Right forelimb (tissue), 1 donor: ENCODE measurements at places on chromosomes 1 and 21.

DNA sequence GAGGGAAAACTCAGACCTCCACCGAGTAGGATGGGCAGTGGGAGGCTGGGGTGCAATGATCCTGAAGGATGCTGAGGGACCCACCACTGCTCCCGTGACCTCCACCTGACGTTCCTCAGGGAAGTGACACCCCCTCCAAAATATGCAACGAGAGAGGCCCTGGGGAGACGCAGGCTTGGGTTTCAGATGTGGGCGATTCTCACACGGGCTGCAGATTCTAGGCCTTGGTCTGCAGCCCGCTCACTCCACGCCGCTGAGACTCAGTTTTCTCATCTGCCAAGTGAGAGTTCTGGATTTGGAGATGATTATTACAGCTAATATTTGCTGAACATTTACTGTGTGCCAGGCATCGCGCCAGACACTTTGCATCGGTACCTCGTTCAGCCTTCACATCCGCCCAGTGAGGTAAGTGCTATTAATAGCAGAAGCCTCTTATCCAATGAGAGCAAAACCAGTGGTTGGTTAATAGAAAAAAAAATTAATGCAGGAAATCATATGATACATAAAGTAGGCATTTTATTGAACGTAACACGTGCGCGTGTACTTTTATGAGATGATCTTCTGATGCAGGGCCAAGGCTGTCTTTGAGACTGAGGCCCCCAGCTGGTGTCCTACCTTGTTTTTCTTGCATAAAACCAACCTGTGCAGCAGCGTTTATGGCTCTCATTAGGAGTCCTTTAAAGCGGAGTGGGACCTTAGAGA lies 102.0 kb upstream of the RUNX3 start:
- peak; percentile 70 for DNase-seq

- no peak for DNase-seq
Measured at GRCh38 chr1:159707472-159708260, 6.7 kb downstream of the CRP start.

GRCh38 chr1:7380712-7381111 lies 390.4 kb upstream of the VAMP3 start:
- peak; percentile 21 for DNase-seq

DNA sequence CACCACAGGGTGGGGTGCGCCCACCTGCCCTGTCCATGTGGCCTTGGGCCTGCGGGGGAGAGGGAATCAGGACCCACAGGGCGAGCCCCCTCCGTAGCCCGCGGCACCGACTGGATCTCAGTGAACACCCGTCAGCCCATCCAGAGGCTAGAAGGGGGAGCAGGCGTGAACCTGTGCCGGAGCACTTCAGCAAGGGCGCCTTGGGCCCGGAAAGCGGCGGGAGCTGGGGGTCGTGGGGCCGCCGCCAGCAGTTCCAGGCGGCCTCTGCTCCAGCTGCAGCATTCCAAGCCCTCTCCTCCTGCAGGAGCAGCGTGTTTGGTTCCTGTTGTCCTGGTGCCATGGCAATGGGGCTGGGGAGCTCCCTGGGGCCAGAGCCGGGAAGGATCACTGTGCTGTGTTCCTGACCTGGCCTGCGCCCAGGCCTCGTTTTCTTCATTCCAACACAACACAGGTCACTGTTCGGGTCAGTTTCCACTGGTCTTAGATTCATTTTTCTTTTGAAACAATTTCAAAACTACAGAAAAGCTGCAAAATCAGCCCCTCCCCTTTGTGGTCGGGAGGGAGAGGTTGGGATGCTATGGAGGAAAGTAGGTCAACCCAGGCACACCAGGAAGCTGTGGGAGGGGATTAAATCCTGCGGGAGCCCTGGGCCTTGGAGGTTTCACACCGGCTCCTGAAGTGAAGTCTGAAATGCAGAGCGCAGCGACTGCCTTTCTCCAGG lies 18.8 kb downstream of the SLX9 start:
- peak; percentile 91 for DNase-seq

- no peak for DNase-seq
Measured at GRCh38 chr1:219220945-219221344, 47.3 kb downstream of the LYPLAL1 start.

DNA sequence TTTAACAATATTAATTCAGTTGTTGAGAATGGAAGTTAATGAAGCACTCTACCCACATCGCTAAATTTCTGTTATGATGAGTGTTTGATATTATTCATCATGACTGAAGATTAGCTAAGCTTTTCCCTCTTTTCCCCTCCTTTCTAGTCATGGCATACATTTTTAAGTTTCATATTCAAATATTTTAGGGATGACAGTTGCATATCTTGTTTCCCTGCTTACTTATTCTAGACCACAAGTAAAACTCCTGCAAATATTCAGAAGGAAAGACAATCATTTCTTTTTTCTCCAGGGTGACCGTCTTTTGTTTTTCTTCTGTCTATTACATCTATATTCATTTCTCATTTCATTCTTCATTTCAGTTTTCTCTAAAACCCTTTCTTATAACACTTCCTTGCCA lies 906.0 kb downstream of the ADGRL2 start:
- DNase-seq: no peak

DNA sequence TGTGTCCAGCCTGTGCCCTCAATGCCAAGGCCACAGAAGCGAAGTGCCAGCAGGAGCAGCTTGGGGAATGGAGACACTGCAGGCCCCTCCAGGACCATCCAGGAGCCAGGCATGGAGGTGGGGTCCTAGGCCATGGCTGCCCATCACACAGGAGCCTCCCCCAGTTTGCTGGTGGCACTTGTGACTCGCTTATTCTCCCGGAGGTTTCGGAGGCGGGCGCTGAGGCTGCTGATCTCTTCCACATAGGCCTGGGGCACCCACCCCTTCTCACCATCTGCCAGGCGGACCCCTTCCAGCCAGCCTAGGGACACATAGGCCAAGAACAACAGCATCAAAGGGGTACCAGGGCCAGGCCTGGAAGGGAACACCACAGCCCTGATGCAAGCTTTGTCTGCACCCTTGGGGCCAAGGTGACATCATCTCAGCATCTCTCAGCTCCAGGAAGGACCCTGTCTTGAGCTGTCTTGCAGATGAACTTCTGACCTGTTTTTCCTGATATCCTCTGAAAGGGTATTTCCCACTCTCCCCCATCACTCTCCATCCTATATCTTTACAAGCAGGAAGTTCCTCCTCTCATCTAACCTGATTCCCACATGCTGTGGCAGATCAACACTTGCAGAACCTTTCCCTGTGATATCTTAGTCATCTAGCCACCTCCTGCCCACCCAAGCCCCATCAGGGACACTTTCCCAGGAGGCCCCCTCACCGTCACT lies 13.9 kb downstream of the ARHGEF19 start:
- DNase-seq: no peak

DNA sequence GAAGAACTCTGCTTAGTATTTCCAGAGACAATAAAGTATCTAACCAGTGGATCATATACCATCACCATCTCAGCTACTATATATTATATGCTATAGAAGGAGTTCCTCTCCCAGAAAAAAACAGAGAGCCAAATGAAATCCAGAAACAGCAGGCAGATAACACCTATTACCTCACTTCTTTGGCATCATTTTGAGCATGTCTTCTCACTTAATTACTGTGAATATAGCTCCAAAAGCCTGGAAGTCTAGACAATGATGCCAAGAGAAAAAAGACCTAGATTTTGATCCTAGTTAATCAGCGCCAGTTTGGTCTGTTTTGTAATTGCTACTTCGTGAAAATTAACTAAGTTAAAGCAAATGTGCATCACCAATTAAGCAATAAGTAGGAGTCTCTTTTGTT lies 131.3 kb downstream of the EIF4G3 start:
- no peak for DNase-seq

GRCh38 chr21:45465105-45465504 lies 60.1 kb downstream of the COL18A1 start:
- DNase-seq: no peak

DNA sequence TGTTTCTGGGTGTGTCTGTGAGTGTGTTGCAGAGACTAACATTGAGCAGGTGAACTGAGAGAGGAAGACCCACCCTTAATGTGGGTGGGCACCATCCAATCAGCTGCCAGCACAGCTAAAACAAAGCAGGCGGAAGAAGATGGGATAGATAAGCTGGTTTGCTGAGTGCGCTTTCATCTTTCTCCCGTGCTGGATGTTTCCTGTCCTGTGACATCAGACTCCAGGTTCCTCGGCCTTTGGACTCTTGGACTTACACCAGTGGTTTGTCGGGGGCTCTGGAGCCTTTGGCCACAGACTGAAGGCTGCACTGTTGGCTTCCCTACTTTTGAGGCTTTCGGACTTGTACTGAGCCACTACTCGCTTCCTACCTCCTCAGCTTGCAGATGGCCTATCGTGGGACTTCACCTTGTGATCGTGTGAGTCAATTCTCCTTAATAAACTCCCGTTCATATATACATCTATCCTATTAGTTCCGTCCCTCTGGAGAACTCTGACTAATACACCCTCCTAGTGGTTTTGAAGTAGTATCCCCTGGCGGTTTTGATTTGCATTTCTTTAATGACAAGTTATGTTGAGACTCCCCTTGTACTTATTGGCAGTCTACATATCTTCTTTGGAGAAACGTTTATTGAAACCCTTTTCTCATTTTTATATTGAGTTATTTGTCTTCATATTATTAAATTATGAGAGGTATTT lies 546.6 kb upstream of the TMPRSS15 start:
- no peak for DNase-seq

GRCh38 chr1:48019714-48020315 lies 22.6 kb upstream of the TRABD2B start:
- no peak for DNase-seq

DNA sequence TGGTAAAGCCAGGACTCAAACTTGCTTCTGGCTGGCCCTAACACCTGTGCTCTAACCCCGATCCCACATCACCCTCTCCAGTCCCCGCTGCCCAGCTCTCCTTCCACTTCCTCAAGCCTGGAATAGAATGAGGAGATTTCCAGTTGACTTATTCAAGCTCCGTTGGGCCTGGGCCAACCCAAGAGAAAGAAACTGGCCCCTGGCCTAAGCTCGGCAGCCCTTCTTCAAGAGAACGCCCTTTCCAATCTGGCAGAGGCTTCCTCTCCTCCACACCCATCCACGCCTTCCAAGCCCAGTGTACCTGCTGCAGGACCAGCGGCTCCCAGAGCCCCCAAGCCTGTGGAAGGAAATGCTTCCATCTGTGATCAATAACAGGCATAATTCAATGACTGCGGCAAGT lies 51.9 kb downstream of the LRRN2 start:
- DNase-seq: no peak

DNA sequence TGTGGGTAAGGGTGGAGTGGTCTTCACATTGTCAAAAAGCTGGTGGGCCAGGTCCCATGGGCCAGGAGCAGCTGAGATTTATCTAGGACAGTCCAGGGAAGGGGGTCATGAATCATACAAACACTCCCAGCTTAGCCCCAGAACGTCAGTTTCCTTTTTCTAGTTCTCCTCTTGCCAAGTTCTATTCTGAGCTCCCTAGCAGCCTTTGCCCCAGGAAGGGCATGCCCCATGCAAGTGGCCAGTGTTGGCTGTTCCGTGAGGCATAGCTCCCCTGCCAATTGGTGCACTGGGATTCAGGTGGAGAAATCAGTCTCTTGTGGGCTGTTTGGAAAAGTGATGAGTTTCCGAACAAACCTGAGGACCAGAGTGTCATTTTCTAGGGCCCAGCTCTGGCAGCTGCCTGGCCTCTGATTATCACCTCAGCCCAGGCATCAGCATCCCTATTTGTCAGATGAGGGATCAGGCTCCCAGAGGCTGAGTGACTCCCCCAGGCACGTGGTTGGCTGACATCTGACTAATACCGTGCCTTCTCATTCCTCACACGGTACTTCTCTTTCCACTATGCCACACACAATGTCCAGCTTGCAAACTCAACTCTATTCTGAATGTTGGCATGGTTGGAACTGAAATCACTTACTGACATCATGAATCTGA lies 14.2 kb upstream of the MYOM3 start:
- no peak for DNase-seq

GRCh38 chr1:201230676-201231075 lies 40.1 kb downstream of the IGFN1 start:
- peak; percentile 10 for DNase-seq
